ENCODE measurements at places on chromosomes 7 and 10. TPM values are rescaled to one million over a fixed set of nuclear protein-coding genes. Genes with fewer than 3 reads are reported as not detected.

DNA sequence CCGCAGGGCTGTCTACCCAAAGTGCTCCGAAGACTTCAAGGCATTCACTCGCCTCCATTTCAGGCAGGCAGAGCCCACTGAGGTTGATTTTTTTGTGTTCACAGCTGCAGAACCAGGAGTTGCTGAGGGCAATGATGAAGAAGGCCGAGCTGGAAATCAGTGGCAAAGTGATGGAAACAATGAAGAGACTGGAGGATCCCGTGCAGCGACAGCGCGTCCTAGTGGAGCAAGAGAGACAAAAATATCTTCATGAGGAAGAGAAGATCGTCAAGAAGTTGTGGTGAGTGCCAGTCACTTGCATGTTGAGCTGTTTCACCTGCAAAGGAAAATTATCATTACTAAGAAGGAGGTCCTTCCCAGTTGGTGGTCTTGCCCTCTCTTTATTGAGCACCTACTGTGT is 210.5 kb downstream of the ARHGAP21 start:
- peak; percentile 21 for DNase-seq

PTPRZ1 gene
- total RNA-seq = 2.2 TPM

RAB19 gene
- 8.8 TPM for total RNA-seq

DNA sequence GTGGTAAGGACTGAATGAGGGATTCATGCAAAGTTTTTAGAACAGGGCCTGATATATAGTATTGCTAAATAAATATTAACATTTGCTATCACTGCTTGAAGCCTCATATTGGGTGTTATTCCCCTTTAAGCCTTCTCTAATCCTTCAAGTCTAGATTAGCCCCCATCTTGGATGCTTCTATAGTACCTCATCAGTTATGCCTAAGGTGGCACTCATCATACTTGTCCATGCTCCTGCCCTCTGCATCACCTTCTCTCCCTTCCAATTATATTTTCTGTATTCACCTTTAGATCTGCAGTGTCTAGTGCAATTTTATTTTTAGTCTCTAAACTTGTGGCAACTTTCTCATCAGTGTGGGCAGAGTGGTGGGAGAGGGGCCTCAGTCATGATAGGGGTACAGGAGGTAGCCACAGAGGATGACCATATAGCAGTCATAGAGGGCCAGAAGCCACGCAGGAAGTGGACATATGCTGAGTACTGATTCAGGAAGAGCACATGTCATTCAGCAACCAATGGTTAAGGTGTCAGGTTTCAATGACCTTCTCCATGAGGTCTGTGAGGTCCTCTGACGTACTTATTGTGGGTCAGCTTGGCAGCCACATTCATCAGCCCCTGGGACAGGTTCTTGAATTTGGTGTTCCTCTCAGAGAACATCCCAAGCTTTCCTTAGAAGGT is 2.5 kb downstream of the ENTPD1 start:
- no peak for DNase-seq

GRCh38 chr10:114271779-114272167 is 32.7 kb downstream of the VWA2 start:
- DNase-seq = peak; percentile 31

DNA sequence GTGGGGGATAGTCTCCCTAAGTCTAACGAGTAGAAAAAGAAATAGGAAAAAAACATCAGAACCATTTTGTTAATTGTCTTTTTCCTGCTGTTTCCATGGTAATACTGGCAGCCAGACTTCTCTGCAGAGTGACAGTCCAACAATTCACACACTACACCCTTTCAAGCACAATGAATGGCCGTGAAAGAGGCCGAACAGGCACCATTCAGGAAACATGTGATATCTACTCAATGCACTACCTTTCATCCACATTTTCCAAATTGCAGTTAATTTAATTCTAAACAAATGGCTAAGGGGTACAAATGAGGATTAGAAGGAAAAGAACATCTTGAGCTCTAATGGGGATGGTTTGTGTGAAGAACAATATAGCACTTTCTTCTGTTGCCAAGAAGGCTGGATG is 358.5 kb upstream of the ANKRD30A start:
- DNase-seq = no peak

DNA sequence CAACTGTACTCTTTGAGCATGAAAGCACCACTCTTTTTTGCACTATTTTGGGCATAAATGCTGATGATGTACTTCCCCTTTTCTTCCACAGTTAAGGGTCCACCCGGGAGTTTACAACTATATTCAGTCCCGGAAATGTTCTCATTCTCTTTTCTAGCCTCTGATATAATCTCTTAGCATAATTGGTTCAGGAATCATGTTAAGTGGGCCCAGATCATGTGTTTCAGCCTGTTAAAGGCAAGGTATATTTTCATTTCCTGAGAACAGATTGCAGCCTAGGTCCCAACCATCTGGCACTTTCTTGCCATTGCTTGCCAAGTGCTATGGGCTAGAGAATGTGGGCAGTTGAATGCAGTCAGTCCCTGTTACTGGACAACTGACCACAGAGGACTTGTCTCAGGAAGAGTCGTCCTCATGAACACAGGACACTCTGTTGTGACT is 111.4 kb upstream of the GLCCI1 start:
- DNase-seq = no peak

DNA sequence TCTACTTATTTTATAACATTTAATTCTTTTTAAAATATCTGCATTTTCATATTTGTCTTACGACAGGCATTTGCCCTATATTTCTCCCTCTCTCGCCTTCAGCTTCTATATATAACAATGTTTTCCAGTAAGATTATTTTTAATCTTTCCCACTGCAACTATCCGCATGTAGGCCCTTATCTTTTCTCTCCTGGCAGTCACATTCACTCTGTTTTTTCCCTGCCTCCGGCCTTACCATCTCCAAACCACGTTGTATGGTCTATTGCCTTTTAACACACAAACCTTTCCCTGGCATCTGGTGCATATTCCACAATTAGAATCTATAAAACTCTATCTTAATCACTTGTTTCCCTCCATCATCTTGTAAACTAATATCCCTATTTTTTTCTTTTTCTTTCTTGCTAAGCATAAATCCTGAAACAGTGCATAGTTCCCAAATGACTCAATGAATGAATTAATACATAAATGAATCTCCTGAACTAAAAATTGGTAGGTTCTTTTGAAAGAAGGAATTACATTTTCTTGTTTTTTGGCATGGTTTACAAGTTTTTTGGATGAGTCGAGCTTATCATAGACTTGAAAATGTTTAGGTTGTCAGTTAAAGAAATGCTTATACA is 173.2 kb downstream of the SEMA3A start:
- DNase-seq = no peak

- DNase-seq = no peak
Measured at GRCh38 chr7:100402241-100402640, 26.3 kb downstream of the ZCWPW1 start.

GRCh38 chr7:69739190-69739589 is 140.9 kb downstream of the AUTS2 start:
- DNase-seq = no peak

SP8 gene
- not detected for total RNA-seq

GRCh38 chr7:33185786-33186185 is 56.4 kb downstream of the BBS9 start:
- no peak for DNase-seq

GRCh38 chr10:103852189-103852711 is 3.1 kb downstream of the SH3PXD2A start:
- no peak for DNase-seq

GRCh38 chr10:22611425-22612115 is 102.8 kb downstream of the PIP4K2A start:
- DNase-seq = no peak

GRCh38 chr7:69429911-69430383 is 168.3 kb upstream of the AUTS2 start:
- DNase-seq = peak; percentile 59

GRCh38 chr7:82600531-82600930 is 157.0 kb upstream of the CACNA2D1 start:
- DNase-seq = no peak

DNA sequence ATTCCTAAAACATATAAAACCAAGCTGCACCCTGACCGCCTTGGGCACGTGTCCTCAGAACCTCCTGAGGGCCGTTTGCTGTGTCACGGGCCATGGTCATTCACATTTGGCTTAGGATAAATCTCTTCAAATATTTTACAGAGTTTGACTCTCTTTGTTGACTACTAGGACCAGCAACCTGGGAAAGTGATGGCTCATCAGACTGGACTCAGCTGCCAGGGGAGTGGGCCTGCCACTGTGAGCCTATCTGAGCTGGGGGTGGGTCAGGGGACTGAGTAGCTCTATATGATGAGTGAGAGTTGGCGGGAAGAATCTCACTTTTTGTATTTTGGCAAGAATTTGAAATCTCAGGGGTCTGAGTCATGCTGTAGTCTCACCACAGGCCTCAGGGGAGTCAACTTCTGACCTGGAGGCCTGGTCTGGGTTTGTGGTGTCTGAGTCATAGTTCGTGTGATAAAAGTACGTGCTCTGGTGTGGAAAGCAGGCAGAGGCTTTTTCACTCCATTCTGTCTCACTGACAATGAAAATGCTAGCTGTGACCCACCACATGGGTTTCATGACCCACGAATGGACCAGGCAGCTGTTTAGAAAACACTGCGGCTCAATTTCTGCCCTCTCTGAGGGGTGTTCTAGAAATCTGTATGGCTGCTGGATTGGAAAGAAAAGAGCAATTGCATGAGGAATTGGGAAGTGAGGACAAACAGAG is 4.2 kb upstream of the UPP1 start:
- peak; percentile 59 for DNase-seq

DNA sequence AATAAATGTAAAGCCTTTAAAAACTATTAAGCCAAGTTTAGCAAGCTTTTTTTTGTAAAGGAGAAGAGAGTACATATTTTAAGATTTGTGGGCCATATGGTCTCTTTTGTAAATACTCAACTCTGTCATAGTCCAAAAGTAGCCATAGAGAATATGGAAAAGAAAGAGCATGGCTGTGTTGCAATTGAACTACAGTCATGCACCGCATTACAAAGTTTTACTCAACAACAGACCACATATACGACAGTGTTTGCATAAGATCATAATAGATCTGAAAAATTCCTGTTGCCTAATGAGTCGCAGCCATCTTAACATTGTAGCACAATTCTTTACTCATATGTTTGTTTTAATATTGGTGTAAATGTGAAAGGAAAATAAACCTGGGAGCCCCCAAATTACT is 440.8 kb downstream of the HTR7 start:
- DNase-seq = no peak

DNA sequence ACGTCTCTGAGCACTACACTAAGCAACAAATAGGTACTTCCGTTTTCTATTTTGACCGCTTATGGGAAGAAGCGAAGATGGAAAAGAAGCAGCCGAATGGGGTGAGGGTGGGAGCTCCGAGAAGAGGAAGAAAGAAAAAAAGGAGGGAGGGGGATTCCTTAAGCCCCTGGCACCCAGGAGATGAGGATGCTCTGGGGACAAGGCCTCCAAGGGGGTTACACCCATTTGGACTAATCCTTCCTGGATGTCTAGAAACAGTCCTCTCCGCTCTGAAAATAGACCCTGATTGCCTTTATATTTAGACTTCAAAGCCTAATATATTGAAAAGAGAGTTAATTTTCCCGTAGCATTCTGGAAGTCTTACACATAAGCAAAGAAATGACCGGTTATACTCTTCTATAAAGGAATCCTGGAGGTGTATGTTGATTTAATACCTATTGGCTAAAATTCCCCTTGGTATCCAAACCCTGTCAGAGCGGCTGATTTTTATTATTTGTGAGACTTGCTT is 676 bp upstream of the HTR7 start:
- DNase-seq = no peak

GBX1 gene
- total RNA-seq = not detected

STOX1 gene
- 2.6 TPM for total RNA-seq

DNA sequence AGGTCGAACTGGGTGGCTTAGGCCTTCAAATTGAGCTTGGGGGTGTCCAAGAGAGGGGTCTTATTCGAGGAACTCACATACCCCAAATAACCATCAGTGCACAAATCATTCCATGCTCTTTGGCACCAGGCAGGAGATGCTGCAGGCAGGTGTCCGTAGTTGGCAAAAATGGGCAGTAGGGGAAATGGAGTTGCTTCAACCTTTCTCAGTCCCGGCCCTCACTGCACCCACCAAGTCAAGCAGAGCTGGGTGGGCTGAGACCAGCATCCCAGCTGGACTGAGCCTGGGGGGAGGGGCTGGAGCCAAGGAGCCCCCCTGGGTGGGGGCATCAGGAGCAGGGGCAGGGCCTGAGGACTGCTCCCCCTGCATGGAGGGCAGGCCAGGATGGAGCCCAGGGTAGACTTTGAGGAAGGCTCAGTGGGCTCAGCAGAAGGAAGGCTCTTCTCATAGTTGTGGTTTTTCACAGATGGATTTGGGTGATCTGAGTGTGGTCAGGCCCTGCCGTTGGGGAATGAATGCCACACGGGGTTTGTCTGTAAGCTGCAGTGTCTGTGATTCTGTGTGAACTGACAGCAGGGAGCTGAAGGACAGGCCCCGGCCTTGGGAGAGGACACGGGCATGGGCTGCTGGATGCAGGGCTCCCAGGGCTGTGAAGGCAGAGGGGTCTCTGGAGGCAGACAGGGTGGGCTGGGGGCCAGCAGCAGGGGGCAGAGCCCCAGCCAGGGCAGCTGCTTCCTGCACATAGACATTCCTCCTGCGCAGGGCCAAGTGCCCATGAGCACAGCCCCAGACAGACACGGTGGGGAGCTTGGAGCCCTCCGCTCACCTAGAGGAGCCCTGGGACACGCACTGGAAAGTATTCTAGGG is 144.5 kb downstream of the ADCY1 start:
- no peak for DNase-seq

- DNase-seq = no peak
Measured at GRCh38 chr10:50373821-50374501, 122.6 kb upstream of the ASAH2 start.

DNA sequence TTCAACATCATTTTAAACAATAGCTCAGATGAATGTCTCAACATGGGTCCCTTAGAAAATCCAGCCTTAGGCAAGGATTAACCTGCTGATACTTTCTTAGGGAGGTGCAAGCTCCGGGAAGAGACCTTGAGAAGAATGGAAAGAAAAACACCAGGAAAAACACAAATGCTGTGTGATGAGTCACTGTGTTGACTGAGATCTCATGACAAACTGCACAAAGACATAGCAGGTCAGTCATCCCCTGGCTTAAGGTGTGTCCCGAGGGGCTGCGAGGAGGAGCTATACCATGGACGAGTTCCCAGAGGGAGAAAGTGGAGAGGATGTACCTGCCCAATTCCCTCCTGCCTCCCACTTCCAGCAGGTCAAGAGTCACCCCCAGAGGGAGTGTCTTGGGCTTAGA is 98.0 kb downstream of the TEX36 start:
- DNase-seq = no peak

GRCh38 chr7:2473496-2474180 is 2.6 kb downstream of the GRIFIN start:
- no peak for DNase-seq
